ENCODE measurements at places on chromosomes 12 and 14. TPM values are rescaled to one million over a fixed set of nuclear protein-coding genes. Genes with fewer than 3 reads are reported as not detected.

Gene ZBTB25
- total RNA-seq = 7.2 TPM

Gene CIDEB
- total RNA-seq = 0.14 TPM

Gene OR4E2
- not detected for total RNA-seq

Gene AQP5
- total RNA-seq = not detected

Gene LALBA
- total RNA-seq = not detected

Gene AKAP6
- 0.41 TPM for total RNA-seq

Gene ESR2
- 0.04 TPM for total RNA-seq
